ENCODE measurements at places on chromosomes 6 and 20.

DNA sequence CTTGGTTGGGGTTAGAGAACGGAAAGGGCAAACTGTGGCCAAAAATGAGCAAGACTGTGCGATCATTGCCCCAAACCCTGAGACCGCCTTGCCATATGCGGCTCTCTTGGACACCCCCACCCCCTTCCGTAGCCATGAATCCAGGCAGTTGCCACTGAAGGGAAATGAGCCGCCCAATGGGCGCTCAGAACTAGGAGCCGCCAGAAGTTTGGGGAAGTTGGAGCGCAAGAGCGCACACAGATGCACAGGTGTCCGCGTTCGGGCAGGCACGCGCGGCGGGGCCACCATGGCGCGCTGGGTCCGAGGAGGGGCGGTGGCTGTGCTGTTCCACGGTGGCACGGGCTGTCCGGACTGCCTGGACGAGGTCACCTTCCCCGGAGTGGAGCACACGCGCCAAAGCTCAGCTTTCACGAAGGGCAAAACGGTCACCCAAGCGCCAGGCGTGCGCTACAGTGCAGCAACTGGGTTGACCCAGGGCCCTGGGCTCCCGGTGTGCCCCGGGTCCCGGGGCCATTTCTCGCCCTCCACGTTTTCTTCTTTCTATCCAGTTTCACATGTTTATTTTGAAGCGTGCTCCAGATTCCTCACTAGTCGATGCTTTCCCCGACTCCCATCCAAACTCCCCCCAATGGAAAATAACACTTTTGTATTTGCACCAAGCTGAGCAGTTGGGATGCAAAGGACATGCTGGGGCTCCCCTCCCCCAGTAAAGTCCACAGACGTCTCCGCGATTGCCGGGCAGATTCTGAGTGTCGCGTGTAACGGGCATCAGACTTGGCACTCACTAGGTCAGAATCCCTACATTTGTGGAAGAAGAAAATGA, 906 bp upstream of the PDE10A start:
- peak; percentile 64 for DNase-seq

GRCh38 chr6:132253211-132253610, 148.1 kb downstream of the MOXD1 start:
- no peak for DNase-seq

DNA sequence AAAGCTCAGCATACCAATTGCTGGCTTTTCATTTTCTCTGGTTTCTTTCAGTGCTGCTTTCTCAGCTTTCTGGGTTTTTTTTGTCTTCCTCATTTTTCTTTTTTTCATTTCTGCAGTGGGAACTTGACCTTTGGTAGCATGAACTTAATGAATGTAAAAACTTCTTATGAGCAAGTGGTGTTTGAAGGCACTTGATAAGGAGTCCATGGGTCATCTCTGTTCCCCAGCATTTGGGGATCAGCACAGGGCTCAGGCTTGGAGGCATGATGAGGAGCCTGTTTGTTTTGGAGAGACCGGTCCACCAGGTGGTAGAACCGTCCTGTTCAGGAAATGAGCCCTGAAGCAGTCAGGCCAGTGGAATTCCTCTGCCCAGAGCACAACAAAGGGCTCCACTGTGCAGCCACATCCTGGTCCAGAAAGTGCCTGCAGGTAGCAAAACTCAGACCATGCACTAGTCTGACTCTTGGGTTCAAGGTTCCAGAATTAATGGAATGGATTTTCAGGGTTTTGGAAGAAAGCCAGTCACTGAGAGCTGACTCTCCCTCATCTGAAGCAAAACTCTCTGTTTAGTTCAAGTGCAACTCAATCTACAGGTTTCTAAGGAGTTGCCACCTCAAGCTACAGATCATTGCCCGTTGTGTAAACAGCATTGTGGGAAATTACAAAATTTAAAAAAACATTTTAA, 52.3 kb upstream of the ADGRF1 start:
- no peak for DNase-seq

DNA sequence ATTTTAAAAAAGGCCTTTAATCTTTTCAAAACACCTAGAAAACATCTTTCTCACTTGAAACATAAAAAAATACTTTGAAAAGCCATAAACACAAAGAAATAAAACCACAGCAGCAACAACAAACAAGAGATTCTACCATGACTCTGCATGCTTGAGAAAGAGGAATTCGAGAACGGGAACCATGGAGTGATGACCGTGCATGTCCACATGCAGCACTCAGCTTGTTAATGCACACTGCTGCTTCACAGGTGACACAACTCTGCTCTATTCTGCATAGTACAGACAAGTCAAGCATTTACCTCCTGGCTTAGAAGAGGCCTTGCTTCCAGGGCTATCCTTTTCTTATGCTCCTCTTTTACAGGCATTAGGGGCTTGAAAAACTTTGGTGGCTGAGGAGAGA, 64.9 kb upstream of the NUP153 start:
- DNase-seq: no peak

DNA sequence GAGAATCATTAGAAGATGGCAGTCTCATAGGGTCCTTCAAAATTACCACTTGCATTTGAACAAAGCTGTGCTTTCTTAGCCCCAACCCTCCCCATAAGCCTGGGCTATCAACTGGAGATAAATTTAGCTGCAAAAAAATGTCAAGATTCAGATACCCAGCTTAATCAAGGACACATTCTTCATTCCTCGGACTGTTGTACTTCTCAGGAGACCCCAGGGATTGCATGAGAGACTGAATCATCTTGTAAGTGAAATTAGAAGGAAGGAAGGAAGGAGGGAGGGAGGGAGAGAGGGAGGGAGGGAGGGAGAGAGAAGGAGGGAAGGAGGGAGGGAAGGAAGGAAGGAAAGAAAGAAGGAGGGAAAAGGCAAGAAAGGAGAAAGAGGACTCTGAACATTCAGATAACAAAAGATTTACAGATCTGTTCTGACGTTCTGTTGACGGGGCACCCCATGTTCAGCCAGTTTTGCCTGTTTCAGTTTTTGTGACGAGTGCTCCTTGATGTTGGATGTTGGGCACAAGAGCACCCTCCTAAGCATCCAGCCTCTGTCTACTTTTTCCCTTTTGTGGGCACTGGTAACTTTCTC, 498.7 kb downstream of the PREX1 start:
- DNase-seq: no peak

GRCh38 chr20:6053776-6054688, at the start of gene LRRN4:
TSS of gene LRRN4 (minus strand) at chr20:6054060. CDS start at chr20:6052799, 1,261 bp downstream.
- DNase-seq: no peak

All from heart right ventricle (tissue), 16 donors.